ENCODE measurements at places on chromosomes 4 and X.

- DNase-seq = no peak
These were observed 323.8 kb downstream of the DCTD start for GRCh38 chr4:182593402-182593801.

DNA sequence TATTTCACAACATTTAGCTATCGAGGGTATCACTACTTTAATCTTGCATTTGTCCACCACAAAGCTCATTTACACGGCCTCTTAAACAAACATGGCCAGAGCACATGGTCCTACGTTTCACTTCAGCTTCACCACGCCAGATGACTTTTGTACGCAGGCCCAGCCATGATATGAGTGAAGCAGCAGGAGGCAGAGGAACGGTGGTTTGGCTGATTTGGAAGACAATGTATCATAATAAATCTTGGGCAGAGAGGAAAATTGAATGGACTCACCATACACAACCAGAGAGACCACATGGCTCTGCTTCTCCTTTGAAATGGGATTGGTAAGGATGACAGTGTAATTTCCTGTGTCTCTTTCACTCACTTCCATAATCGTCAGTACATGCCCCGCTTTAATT, 15.3 kb downstream of the KDR start:
- no peak for DNase-seq

- DNase-seq = no peak
These were observed 2.1 kb upstream of the FAT1 start for GRCh38 chr4:186725469-186726425.

DNA sequence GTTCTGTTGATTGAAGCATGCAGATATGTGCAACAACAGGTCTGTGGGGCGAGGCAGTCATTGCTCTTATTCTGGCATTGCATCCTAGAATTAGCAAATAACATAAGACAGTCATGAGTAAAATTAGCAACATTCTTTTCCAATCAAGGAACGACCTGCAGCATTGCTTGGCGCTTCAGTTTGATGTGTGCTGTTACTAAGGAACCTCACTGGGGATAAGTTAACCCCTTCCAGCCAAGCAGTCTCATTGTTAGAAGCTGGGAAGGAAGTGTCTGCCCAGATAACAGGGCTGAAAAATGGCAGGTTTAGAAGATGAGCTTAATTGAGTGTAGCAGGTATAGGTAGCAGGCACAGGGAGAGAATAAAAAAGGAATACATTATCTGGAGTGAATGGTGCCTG, 55.4 kb downstream of the RBM46 start:
- no peak for DNase-seq

DNA sequence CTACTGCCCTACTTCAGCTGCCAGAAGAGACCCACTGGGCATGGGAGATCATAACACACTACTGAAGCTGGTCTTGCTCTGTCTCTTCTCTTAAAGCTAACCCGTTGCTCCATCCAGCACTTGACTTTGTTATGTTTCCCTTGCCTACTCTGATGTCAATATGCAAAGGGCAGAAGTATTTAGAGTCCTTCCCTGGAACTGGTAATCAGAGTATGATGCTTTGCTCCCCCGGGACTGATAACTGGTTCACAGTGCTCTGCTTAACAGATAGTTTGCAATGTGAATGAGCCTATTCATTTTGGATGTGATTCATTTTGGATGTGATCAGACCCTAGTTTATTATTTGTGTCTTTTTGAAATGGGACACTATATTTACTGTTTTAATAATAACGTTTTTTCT, 12.3 kb upstream of the UCP1 start:
- no peak for DNase-seq

GRCh38 chr4:176875446-176875930, 82.8 kb upstream of the VEGFC start:
- DNase-seq = no peak
